NCI-H146 (cell line): ENCODE measurements at places on chromosomes 5 and 9.

GRCh38 chr9:70526902-70527301, 112.4 kb upstream of the KLF9 start:
- no peak for DNase-seq

GRCh38 chr5:8892926-8893325, 652.9 kb downstream of the SEMA5A start:
- no peak for DNase-seq

DNA sequence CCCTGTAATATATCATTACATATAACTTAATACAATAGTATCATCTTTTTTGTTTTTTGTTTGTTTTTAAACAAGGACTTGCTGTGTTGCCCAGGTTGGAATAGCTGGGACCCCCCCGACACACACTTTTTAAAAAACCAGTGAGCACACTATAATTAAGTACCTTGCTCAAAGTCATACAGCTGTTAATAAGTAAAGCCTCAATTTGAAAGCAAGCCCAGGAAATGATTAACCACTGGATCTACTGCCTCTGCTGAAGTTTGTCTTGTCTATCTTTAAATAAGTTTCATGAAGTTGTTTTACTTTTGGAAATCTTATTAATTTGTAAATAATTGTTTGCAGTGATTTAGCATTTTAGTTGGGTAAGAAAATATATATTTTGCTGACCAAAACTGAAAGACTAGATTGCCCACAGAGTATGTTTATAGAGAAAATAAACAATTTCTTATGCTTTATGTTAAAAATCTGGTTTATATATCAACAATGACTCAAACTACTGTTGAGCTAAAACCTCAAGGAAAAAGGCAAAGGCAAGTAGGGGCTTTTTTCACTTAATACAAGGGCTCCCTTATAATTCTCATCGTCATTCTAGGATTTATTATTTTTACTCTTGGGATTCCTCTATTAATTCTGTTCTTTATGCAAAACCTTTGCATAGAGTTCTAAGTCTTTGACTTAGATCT, 5.8 kb upstream of the CARNMT1 start:
- DNase-seq: no peak

DNA sequence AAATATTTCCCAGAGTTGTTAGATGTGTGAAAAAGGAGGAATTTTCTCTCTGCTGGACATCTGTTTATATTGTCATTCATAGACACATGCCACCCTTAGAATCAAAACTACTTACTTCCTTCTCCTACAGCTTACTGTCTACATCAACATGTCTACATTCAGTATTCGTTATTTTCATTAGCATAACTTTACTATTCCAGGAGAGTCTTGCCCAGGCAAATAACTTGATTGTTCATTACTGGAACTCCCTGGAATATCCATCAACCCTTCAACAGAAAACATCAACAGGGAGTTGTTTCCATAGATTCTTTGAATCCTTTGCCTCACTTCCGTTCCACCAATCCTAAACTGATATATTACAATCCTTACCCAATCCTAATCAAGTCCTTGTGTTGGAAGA, 457.5 kb upstream of the ZNF608 start:
- no peak for DNase-seq

DNA sequence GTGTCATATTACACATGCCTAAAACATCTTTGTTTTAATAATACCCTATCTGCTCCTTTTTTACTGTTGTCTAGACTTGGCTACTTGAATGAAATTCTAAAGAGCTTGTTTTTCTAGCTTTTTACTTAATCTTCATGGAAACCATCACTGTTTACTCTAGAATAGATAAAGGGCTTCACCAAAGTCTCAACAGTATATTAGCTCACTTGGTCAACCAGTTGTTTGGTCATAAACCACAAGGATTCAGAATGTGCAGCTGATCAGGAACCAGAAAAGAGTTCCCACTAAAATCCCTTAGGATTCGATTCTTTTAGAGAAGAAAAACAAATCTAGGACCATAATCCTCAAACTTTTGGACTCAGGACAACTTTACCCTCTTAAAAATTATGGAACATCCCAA, 38.0 kb downstream of the CDO1 start:
- no peak for DNase-seq

GRCh38 chr9:130445268-130445983, 665 bp downstream of the ASS1 start:
- DNase-seq: peak; percentile 43

DNA sequence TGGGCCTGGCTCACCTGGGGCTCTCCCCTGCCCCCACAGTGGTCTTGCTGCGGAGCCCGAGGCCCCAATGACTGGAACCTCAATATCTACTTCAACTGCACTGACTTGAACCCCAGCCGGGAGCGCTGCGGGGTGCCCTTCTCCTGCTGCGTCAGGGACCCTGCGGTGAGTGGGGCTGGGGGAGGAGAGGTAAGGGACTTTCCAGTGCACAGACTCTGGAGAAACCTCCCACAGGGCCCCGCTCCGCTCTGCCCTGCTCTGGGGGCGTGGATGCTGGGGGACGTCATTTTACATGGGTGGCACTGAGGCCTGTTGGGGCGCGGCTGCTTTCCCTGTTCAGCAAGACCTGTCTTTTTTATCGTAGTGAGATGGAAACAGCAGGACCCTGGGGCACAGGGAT, 7.6 kb downstream of the TSPAN17 start:
- no peak for DNase-seq

- no peak for DNase-seq
Observed at GRCh38 chr5:50401336-50401735, 39.8 kb downstream of the EMB start.

DNA sequence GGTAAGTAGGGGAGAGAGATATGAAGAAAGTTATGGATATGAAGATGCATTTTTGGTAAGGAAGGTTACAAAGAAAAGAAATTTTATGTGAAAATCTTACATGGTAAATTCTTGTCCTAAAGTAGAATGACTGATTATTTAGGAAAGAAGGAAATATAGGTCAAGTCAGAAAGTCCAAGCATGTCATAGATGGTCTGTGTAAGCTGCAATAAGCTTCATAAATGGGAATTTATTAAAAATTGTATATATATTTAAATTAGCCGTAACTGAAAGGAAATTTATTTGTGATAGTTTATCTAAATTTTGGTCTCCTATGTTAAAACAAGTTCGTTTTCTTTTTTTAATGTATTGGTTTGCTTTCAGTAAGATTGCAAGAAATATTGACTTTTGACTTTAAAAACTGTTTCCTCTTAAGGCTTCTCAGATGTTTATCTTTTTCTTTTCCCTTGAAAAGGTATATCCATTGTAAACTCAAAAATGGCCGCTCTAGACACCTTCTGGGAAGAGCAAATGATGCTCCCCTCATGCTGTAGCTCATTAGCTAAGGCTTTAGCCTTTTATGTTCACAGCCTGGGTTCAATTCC, 46.8 kb upstream of the HAPLN1 start:
- no peak for DNase-seq

DNA sequence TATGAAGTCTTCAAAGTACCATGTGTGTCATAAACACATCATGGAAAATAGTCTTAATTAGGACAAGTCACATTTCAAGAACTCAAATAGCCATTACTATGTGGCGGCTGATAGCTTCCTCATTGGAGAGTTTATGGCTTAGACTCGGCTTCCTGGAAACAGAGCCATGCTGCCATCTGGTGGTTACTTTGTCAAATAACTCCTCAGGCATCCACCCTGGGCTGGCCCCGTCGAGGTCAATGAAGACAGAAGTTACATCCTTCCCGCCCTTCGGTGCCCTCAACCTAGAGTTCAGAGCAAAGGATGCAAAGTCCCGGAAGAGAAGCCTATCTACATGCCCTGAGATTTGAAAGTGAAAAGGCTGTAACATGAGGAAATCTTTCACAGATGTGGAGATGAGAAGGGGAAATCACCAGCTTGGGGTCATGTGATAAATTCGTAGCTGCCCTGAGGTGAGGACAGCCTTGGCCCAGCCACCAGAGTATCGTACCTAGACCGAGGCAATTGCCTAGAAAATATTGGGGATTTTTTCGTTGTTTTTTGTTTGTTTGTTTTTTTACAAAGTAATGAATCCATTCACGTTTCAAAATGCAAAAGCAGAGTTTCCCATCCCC, 45.5 kb upstream of the ZNF169 start:
- DNase-seq: peak; percentile 60

DNA sequence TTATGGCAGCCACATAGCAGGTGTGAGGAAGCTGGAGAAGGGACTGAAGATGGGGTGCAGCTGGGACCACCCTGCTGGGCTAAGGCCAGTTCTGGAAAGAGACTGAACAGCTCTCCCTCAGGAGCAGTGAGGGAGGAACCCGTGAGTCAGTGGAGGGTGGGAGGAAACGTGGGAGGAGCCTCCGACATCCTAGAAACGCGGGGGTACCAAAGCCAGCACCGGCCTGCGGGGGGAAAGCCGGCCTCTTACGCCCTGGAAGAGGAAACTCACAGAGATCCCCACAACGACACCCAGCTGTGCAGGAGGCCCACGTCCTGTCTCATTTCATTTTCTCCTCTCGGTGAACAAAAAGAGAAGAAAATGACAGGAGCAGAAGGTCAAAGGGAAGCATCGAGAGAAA, 185.8 kb upstream of the IRX4 start:
- DNase-seq: no peak

GRCh38 chr5:10627160-10627701, 63.4 kb downstream of the ANKRD33B start:
- DNase-seq: no peak

DNA sequence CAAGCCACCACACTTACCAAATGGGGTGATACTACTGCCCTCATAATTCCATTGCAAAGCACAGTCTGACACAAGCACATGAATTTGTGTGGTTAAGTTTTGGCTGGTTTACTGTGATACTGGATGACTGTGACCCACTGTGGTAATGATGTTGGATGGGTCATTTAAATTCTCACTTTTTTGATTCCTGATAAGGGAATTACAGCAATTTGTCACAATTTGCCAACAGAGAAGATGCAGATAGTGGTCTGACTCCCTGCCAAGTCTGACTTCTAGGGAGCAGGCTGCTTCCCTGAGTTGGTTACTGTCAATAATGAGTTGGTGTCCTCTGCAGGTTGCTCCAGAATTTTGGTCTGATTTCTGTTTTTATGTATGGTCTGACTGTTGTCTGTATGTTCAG, 731.9 kb downstream of the MTRR start:
- DNase-seq: no peak

GRCh38 chr5:160311491-160312133, 752 bp downstream of the CCNJL start:
- peak; percentile 20 for DNase-seq

DNA sequence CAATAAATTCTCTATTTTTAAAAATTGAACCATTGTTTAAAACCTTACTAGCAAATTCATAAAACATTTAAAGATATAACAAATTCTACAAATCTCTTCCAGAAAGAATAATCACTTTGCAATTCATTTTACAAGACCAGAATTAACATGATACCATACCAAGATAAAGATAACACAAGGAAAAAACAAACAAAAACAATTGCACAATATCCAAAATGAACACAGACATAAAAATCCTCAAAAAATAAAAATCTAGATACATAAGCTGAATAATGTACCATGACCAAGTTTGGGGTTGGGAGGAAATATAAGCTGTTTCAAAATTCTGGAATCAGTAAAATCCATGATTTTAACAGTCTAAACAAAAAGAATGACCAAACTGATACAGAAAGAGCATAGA, 11.1 kb downstream of the CCNG1 start:
- no peak for DNase-seq

DNA sequence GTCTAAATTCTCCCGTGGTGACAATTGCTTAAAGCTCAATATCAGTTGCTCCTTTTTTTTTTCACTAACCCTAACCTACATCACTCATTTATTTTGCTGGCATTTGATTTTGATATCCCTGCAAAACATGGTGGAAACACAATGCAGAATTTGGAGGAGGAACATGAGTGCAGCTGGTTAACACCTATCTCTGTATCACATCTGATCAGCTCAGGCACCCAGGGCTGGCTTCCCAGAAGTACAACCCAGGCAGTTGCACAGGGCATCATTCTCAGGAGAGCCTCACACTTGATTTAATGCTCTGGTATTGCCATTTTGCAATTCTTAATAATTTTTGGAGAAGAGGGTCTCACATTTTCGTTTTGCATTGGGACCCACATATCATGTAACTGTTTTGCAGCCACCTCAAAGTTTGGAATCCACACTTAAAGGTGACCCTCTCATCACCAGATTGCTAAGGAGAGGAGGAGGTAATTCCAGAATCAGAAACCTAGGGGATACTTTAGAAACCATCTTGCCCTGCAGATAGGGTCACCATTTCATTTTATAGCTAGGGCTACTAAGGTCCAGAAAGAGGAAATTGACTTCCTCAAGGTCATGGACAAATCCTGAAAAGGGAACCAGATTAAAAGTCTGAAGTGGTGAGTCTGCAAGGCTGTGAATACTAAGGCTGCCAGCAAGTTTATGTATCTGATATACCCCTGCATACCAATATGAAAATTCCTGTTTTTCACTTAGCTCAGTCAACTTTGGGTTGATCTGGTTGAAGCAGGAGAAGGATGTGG, 19.3 kb upstream of the ADAM19 start:
- no peak for DNase-seq

DNA sequence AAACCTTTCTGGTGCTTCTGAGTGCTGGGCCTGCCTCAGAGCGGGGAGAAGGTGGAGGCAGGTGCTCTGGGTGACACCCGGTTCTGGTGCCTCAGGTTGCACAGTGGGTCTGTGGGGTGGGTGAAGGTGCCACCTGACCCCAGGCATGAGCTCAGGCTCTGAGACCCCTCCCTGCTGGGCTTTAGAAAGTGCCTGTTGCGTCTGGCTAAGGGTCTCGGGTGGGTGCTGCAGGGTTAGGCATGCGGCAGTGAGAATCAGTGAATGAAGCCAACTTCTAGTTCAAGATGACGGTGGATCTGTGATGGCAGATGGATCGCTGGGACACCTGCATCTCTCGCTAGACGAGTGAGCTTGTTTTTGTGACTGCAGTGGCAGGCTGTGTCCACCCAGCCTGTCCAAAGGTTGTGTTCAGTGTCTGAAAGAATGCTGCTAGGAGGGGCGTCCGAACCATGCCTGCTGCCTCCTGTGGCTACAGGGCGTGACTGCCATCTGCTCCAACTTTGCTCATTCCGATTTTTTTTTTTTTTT, 5.0 kb downstream of the SQSTM1 start:
- no peak for DNase-seq

DNA sequence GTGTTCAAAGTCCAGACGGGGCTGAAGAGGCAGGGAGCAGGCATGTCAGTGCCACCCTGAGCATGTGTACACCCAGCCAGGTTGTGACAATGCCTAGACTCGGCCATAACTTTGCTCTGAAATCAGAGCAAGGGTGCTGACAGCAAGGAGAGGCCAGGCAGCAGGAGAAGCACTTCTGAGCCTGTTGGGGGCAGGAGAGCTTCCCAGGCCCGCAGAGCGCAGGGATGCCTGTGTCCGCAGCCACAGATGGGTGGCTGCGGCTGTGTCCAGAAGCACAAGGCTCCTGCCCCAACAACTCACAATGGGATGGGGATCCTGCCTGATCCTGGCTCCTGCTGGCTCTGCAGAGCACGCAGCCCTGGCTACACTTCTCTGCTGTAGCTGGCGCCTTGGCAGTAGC, 373.9 kb downstream of the CHSY3 start:
- DNase-seq: no peak

DNA sequence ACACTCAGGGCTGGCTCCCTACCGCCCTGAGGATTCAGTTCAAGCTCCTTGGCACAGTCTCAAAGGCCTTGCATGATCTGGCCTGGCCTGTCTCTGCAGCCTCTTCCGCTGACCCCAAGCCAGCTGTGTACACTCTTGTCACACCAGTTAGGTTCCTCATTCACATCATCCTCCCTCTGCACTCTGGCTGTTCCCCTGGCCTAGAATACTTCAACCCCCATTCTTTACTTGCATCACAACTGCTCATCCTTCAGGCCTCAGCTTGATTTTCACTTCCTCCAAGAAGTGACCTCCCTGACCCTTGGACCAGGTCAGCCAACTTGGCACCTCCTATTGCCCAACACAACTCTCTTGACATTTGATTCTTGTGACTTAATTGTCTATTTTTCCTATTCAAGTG, 18.9 kb upstream of the PFDN1 start:
- DNase-seq: no peak
